Peyer's patch (tissue), 4 donors: ENCODE measurements at places on chromosomes 13 and 19. TPM values are rescaled to one million over a fixed set of nuclear protein-coding genes. Genes with fewer than 3 reads are reported as not detected.

- no peak for DNase-seq
Measured at GRCh38 chr19:40246292-40247073, 20.0 kb upstream of the CCNP start.

- no peak for DNase-seq
Measured at GRCh38 chr13:61960981-61961380, 545.3 kb upstream of the PCDH20 start.

DNA sequence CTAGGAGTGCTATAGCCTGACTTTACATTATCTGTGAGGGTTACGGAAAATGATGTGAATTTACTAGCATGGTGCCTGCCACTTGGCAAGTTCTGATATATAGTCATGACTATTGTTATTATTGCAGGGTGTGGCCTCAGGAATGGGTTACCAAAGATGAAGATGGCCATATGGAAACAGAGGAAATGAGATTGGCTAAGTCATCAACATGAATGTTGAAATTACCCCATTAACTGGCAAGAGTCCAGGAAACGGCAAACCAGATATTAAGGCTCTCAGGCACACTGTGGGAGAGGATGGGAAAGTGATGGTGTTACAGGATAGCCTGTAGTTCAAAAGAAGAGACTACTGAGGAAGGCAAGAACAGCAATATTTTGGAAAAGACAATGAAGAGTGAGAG, 183.3 kb downstream of the KCNRG start:
- DNase-seq = no peak

DNA sequence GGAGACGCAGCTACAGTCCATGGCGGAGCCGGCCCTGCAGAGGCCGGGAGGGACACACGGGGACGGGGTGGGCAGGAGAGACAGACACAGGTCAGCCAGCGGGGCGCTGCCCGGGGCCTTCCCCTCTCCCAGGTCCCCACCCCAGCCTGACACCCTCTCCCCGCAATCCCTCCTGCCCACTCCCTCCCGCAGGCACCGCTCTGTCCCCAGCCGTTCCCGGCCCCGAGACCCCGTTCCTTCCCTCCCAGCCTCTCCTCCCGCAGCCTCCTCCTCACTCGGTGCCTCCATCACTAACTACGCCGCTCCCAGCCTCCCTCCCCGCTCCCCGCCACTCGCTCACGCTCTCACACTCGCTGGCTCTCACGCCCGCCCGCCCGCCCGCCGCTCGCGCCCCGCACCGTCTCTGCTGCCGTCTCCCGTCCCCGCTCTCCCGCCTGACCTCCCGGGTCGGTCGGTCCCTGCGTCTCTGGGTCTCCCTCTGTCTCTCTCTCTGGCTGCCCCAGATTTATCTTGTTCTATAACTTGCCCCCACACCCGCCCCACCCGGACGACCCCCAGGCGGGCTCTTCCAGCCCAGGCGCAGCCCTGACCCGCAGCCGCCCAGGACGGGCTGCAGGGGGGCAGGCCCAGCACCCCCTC, 15.2 kb downstream of the ERFL start:
- no peak for DNase-seq

GRCh38 chr13:108827646-108828045, 198.2 kb downstream of the MYO16 start:
- no peak for DNase-seq

GRCh38 chr19:15439821-15440641, 9.7 kb downstream of the WIZ start:
- DNase-seq = no peak

DNA sequence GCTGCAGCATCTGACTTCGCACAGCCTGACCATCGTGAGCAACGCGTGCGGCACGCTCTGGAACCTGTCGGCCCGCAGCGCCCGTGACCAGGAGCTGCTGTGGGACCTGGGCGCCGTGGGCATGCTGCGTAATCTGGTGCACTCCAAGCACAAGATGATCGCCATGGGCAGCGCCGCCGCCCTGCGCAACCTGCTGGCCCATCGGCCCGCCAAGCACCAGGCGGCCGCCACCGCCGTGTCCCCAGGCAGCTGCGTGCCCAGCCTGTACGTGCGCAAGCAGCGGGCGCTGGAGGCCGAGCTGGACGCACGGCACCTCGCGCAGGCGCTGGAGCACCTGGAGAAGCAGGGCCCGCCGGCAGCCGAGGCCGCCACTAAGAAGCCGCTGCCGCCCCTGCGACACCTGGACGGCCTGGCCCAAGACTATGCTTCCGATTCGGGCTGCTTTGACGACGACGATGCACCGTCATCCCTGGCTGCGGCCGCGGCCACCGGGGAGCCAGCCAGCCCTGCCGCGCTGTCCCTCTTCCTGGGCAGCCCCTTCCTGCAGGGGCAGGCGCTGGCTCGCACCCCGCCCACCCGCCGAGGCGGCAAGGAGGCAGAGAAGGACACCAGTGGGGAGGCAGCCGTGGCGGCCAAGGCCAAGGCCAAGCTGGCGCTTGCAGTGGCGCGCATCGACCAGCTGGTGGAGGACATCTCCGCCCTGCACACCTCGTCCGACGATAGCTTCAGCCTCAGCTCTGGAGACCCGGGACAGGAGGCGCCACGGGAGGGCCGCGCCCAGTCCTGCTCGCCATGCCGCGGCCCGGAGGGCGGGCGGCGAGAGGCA, 13.6 kb downstream of the C19orf25 start:
- DNase-seq = peak; percentile 84

DNA sequence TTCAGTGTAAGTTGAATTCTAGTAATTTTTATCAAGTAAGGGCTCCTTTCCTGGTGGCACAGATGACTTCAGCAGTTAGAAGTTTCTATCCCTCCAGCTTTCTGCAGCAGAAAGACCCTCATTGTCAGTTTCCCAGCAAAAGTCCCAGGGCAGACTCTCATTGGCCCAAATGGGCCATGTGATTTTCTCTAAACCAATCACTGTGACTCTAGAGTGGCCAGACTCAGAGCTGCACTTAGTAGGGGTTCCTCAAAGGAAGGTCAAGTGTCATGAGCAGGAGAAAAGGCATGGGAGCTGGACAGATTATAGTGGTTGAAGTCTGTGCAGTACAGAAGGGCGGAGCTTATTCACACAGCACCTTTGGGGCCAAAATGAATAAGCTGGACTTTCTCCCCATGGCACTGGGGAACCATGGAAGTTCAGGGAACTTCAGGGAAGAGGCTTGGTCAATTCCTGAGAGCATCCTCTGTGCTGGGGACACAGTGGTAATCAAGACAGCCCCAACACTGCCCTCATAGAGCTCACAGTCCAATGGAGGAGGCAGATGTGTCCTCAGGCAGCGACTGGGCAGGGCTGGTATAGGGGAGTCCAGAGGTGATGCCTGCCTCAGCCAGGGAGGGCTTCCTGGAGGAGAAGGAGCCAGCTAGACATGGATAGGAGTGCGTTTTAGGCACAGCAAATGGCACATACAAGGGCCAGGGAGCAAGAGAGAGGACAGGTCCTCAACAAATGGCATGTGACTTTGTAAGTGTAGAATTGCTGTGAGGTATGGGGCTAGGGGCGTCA, 18.3 kb downstream of the CKM start:
- DNase-seq = no peak

The ZNF414 gene
- total RNA-seq = 29.2 TPM

The PROZ gene
- total RNA-seq = not detected

The ZNF559 gene
- total RNA-seq = 10.3 TPM

The RNF17 gene
- total RNA-seq = not detected

The WDR62 gene
- total RNA-seq = 15.7 TPM

The CEACAM3 gene
- not detected for total RNA-seq

The KLC3 gene
- total RNA-seq = not detected

The ZNF534 gene
- total RNA-seq = not detected

The CYP4F2 gene
- total RNA-seq = 748 TPM
